ENCODE measurements at places on chromosomes 11 and 22. TPM values are rescaled to one million over a fixed set of nuclear protein-coding genes. Genes with fewer than 3 reads are reported as not detected.
A peak's percentile ranks its signal among the peaks of the same experiment; 100 is the strongest.

DNA sequence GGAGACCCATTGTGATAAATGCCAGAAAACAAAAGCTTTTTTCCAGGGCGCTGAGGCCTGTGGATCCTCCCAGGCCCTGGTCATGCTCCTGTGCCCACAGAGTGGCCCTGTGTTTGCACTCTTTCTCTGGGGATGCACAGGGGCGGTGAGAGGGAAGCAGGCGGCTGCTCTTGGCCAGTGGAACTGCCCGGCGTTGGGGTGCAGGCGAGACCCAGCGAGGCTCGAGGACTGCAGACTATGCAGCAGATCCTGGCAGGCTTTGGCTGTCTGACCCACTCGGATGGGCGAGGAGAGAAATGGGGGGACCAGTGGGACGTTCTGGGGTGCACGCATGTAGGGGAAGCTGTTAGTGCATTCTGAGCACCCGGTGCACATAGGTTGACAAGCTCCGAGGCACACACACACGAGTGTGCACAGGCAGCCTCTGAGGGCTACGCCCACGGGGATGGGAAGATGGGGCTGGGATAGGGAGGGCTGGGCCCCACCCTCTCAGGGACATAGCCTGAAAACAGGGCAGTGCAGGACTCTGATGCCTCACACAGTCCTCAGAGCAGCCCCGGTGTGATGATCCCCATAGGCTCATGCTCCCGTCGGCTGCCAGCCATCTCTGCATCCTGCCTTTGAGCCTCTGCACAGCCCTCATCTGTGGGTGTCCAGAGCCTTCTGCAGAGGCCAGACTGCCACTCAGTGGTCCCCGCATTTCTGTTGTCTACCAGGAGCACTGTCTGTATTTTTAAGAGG is 1233.5 kb downstream of the BRD1 start:
- DNase-seq: no peak

GRCh38 chr11:15776366-15776765 is 580.0 kb downstream of the SOX6 start:
- DNase-seq: no peak

The C11orf91 gene
- total RNA-seq: not detected

The ARFGAP3 gene
- total RNA-seq: 26.9 TPM

- DNase-seq: no peak
Observed at GRCh38 chr22:48537343-48537680, 1290.4 kb downstream of the BRD1 start.

- DNase-seq: peak; percentile 19
Observed at GRCh38 chr11:57116654-57117053, 65.1 kb upstream of the LRRC55 start.

Data from left ventricle myocardium inferior (tissue), 1 donor.